ENCODE measurements at places on chromosomes 2 and 18.

DNA sequence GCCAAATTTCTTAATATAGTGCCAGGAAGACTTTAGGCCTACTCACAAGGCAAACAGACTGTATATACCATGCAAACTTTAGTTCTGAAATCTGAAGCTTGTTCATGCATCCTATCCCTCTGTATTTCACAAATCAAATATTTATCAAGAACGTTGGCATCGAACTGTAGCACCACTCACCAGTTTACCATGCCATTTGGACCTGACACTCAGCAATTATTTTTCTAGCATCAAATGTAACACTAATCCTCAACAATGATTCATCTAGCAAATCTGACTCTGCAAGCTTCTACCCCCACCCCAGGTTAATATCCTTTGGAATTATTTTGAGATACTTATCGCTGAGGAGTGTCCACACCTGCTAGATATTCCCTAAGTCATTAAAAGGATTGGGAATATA is 1506.6 kb downstream of the LRP1B start:
- no peak for DNase-seq

DNA sequence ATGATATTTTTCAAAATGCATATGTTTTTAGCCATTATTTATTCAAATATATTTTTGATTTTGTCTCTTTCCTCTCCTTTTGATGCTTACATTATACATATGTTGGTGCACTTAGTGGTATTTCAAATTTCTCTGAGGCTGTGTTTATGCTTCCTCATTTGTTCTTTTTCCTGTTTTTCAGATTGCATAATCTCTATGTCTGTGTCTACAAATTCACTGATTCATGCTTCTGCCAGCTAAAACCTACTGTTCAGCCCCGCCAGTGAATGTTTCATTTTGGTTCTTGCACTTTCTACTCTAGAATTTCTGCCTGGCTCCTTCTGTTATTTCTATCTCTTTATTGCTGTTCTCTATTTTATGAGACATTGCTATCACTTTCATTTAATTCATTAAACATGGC is 951.7 kb upstream of the CNTNAP5 start:
- DNase-seq, result no peak

GRCh38 chr2:170155022-170155722 is 22.8 kb upstream of the MYO3B start:
- peak; percentile 35 for DNase-seq

DNA sequence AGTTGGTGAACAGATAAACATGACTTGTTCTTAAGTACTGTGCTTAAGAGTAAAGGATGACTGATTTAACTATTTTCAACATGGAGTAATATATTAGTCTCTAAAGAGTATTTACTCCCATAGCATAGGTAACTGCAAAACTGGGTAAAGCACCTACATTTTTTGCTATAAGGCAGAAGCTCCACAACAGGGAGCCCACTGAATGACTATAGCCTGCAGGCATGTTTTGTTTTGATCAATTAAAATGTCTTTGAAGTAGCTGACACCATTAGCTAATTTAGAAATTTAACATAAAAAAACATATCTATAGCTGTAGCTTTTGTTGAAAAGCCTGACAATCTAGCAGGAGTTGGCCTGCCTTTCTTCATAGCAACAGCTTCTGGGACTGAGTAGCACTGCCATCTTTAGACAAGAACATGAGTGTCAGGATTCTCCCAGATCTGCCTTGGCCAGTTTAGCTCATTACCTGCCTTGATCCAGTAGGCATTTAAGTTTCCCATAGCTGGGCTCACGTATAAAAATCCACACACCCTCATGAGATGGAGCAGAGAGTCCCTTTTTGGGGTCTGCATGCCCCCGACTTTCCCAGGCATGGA is 1935.1 kb upstream of the PIK3C3 start:
- DNase-seq, result no peak

- DNase-seq, result no peak
Measured at GRCh38 chr2:169468841-169469240, 10.5 kb upstream of the BBS5 start.

- peak; percentile 8 for DNase-seq
Measured at GRCh38 chr2:192243488-192243887, 48.8 kb upstream of the TMEFF2 start.

DNA sequence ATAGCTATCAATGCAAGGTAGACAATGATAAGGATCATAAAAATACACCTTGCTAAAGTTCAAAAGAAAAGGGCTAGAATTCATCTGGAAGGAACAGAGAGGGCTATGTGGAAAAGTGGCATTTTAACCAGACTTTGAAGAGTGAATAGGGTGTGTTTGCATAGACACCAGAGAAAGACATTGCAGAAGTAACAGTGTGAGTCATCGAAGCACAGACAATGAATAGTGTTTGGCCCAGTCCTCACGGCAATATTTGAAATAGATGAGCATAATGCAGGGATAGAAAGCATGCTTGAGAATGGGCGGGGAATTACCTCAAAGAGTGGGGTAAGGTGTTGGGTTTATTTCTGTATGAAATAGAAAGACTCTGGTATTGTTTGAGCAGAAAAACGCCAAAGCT is 24.2 kb downstream of the MYT1L start:
- DNase-seq, result no peak

GRCh38 chr2:1371082-1371481 is 42.2 kb upstream of the TPO start:
- no peak for DNase-seq

GRCh38 chr2:124151691-124152090 is 126.6 kb downstream of the CNTNAP5 start:
- DNase-seq, result no peak

- no peak for DNase-seq
Measured at GRCh38 chr18:23538001-23538400, 34.7 kb downstream of the RMC1 start.

GRCh38 chr2:154425994-154426393 is 272.5 kb upstream of the KCNJ3 start:
- no peak for DNase-seq

GRCh38 chr2:178105566-178105965 is 6.7 kb upstream of the RBM45 start:
- no peak for DNase-seq

DNA sequence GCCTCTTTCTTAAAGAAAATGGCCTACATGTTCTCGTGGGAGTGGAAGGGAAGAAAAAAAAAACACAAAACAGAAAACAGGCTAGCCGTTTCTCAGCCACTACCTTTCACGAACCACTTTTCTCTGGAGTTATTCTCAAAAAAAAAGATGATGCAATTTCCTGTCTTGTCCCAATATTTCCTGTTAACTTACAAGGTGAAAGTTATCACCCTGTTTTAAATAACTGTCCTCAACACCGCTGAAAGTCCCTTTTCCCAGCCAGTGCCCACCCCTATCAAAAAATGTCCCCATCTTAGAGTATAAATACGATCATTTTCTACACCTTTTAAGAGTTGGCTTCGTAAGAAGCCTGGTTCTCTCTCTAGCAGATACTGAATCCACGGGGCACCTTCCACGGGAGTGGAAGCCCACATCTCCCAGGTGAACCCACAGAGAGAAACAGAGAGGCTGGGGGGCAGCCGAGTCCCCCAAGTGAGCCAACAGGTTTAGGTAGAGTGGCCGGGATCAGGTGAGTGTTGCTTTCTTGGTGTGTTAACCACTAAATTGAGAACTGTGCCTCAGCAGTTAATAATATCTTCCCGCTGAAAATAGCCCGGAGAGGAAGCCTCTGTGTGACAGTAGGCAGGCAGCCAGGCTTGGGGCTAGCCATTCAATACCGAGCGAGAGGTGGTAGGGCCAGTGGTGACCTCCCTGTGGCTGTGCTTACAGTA is 15.9 kb downstream of the SMAD7 start:
- peak; percentile 57 for DNase-seq

GRCh38 chr2:44932079-44932478 is 9.4 kb upstream of the SIX3 start:
- no peak for DNase-seq

DNA sequence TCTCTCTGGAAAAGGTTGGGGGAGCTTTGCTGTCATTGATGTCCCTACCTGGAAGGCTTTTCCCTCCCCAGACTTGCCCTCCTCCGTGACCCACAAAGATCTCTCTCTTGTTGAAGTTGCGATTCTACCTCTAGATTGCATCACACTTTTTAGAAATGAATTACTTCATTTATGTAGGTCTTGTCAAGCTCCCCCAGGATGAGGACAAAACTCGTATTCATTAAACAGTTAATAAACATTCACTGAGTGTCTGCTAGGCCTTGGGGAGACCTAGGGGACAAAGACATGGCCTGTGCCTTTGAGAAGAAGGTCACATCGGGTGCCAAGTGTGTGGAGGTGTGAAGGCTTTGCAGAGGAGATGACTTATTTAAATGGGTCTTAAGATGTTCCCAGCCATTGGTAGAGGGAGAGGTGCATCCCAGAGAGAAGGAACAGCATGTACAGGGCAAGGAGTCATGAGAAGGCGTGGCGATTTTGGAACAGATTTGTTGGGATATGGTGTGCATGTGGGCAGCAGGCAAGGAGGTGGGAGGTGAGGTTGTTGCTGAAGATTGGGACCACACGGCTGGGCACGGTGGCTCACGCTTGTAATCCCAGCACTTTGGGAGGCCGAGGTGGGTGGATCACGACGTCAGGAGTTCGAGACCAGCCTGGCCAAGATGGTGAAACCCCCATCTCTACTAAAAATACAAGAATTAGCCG is 9.8 kb upstream of the YWHAQ start:
- no peak for DNase-seq

DNA sequence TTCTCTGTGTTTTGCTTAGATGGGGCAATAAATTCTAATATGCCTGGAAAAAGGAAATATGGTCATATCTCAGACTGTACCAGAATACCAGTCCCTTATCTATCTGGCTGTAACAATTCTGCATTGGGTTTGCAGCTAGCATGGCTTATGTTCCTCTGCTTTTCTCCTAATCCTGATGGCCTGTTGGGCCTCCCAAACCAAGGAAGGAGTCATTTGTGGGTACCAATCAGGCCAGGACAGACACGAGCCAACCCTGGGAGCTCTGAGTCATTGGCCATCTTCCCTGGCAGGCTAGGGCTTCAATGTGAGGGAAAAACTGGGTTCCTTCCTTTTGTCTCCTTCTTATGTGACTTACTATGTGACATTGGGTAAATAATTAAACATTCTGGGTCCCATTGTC is 12.0 kb downstream of the SMARCAL1 start:
- no peak for DNase-seq

Measured in kidney tubule cell (primary cell).